Tongue (tissue), 3 donors: ENCODE measurements at places on chromosomes 1 and 21.
A peak's percentile ranks its signal among the peaks of the same experiment; 100 is the strongest.

- DNase-seq, result peak; percentile 52
These were observed 248.8 kb upstream of the FOXD3 start for GRCh38 chr1:63073309-63074306.

DNA sequence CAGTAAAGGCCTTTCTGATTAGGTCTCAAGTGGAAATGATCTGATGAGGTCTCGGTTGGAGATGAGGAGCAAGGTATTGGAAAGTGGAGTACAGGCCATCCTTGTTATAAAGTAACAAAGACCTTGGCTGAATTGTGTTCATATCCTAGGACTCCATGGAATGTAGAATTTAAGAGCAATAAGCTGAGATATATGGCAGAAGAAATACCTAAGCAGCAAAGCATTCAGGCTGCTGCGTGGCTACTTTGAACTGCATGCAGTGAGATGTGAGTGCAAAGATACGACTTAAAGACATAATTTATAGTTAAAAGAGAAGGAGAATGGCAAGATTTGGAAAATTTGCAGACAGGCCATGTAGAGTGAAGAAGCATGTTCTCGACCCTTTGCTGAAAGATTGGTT is 11.2 kb upstream of the XPR1 start:
- no peak for DNase-seq

- DNase-seq, result peak; percentile 15
These were observed 453.3 kb downstream of the NUF2 start for GRCh38 chr1:163774978-163775620.

- no peak for DNase-seq
These were observed 166.9 kb upstream of the HMGB4 start for GRCh38 chr1:33696962-33697361.

DNA sequence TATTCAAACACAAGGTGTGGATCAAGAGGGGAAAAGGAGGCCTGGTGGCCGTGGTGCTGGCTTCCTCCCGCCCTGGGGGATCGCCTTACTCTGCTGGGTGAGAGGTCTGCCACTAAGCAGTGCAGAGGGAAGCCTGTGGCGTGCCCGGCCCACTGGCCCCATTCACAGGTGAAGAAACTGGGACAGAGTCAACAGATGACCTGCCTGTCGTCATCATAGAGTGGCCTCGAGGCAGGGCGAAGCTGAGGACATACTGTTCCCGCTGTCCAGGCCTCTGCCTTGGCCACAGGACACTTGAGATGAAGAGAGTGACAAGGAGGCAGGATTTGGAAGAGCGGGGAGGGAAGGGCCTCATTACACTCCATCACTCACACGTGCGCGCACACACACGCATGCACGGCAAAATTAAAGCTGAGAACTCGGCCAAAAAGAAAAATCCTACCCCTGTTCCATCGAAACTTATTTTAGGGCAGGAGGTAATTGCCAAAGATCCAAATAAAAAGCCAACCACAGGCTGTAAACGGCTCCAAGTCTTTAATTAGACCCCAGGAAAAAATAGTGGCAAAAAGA is 50.5 kb downstream of the CASZ1 start:
- peak; percentile 48 for DNase-seq

DNA sequence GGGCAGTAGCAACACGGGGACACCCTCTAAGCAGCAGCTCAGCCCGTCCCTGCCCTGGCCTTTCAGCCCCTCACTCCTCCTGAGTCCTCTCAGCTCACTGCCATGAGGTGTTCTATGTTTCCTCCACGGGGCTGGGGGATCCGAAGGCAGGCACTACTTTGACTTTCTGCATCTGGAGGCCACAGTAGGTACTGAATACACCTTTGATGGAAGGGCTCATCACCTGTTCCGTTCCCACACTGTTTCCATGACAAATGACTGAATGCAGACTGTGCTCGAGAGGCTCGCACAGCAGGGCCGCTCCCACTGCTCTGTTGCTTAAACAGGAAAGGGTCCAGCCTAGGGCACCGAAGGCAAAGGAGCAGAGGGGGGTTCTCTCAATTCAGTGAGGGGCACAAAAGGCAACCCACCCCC is 77.6 kb upstream of the DNAH14 start:
- no peak for DNase-seq

DNA sequence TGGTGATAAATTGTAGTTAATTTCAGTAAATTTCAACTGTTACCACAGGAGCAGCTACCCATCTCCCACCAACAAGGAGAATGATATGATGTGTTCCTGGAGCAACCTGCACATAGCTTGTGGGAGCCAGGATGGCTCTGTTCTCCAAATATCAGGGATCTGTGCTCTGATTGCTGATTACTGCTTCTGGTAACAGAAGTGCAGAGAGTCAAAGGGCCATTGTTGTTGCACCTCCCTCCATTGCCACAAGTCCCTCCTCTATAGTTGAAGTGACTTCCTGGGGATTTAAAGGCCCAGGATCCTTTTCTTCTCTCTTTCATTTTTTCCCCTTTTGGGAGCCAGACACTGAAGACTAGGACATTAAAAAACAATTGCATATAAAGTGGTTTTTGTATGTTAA is 51.6 kb upstream of the HPDL start:
- no peak for DNase-seq
